Effector memory CD8-positive, alpha-beta T cell (primary cell): ENCODE measurements at places on chromosomes 16 and 17.
A peak's percentile ranks its signal among the peaks of the same experiment; 100 is the strongest.

DNA sequence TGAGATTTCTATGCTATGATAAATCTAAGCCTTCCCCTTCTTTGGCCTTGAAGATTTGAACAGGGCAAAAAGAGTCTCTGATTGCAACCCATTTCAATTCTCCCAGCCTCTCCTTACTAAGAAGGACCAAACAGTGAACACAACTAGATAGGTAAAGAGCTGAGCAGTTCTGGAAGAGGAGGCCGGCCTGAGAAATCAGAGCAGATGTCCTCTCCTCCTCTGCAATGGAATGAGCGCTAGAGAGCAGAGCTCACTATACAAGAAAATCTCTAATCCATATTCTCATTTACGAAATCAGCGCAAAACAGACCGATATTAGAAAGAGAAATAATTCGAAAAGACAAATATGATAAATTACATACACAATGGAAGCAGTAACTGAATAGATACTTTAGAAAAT, 124.2 kb downstream of the CDK5R1 start:
- no peak for DNase-seq

DNA sequence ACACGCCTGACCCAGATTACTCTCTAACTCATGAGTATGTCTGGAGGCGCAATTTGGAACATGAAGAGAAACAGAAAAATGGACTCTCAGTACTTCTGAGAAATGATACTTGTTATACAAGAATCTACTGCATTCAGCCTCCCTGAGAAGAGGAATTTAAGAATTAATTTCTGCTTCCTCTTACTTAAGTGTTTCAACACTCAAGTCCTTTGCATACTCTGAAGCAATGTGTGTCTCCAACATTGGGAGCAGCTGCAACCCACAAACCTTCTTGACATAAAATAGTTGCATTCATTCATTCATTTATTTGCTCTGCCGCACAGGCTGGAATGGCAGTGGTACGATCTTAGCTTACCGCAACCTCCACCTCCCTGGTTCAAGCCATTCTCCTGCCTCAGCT, 199.8 kb downstream of the NPIPA7 start:
- DNase-seq: no peak

DNA sequence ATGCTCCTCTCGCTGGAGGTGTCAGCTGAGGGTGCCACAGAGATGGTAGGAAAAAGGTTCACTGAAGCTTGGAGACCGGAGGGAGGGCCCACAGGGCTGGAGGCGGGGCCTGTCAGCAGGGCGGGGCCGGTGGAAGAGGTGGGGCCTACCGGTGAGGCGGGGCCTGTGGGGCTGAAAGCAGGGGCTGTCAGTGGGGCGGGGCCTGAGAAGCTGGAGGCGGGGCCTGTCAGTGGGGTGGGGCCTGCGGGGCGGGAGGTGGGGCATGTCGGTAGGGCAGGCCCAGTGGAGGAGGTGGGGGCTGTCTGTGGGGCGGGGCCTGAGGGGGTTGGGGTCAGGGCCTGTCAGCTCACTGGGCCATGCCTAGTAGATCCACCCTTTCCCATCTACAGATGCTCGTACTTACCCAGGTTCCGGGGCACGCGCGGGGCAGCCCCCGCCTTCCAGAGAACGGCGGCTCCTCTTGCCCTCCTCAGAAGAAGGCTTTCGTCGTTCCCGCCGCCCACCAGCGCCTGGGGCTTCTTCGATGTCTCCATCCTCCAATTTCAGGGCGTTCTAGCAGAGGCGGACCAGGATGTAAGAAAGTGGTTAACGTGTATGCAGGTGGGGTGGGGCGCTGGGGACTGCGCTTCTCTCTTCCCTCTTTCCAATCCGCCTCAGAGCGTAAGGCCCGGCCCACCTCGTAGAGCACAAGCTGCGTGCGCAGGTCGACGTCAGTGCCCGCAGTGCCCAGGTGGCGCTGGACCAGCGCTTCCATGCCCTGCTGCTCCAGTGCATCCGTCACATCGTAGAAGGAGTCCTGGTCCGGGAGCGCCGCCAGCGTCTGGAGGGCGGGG, 9.8 kb downstream of the TMEM208 start:
- peak; percentile 66 for DNase-seq

DNA sequence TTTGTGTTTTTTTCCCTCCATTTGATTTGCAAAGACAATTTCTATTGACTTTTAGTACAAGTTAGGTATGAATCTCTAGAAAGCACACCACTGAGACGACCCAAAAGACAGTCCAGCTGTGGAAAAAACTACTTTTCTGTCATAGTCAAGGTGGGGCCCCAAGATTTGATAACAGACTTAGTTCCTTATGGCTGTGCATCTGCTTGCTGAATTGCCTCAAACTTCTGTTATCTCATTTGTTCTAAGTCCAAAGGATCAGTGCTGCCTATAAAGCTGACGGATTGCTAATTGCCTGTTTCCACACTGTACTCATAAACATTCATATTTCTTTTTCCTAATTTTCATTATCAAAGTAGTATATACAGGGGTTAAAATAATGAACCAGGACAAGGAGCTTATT, 180.8 kb downstream of the SPECC1 start:
- DNase-seq: no peak

DNA sequence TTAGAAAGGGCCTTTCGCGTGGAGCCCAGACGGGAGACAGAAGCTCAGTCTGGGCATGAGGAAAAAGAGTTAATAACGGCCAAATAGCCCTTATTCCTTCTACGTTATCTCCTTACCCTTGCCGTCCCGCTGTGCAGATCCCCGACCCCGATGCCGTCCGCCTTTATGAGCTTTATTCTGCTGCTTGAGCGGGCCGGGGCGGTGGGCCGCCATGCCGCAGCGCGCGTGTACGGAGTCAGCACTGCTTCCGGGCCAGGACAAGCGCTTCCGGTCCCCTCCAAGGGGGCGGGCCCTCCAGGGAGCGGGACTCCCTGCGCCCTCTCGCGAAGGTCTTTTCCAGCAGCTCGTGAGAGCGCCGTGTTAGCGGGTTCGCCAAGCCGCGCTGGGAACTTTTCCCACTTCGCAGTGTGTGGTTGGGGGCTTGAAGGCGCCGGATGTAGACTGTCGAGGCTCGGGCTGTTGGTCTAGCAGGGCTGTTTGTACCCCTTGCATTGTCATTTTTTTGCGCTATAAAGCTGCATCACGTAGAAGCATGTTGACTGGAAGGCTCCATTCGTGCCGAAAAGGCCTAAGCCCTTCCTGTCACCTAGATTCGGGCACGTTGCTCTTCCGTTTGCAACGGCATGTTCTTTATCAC, at the start of gene TSR1:
Gene TSR1, minus strand, starts transcription at position 243 of the 637 bp plus-strand sequence. Its CDS starts 30 bp downstream, at position 213.
- DNase-seq: peak; percentile 80

- no peak for DNase-seq
Measured at GRCh38 chr17:30819971-30820705, 4.4 kb downstream of the CRLF3 start.

DNA sequence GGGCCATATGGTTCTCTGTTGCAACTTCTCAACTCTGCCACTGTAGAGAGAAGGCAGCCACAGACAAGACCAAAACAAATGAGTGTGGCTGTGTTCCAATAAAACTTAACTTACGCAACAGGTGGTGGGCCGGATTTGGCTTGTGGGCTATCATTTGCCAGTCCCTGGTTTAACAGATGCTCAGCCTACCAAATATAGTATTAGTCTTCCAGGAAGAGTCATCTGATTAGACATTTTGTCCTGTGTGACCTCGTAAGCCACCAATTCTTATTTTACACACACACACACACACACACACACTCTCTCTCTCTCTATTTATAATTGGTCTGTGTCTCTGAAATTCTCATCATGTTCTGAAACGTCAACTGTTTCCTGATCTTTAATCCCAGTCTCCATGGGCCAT, 245.9 kb downstream of the XYLT1 start:
- DNase-seq: peak; percentile 48
